Sigmoid colon (tissue), 7 donors: ENCODE measurements at places on chromosomes 3 and 15. TPM values are rescaled to one million over a fixed set of nuclear protein-coding genes. Genes with fewer than 3 reads are reported as not detected.

GRCh38 chr3:111999484-112000324 lies 982 bp downstream of the TAGLN3 start:
- DNase-seq, result no peak

DNA sequence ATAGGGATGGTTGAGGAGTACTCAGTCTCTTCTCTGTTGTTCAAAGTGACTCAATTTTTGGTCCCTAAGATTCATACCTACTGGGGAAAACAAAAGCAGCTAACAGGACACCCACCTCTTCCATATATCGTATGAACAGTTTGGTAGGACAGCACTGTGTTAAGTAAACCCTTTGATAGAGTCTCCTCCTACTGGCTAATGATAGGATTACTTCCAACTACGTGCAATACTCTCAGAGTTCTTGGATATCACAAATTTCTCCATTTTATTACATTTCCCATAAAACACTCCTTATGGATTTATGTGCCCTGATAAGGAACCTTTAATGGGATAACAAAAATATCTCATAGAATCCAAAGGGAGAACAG lies 200.2 kb upstream of the GOLGA6L4 start:
- DNase-seq, result no peak

KLHL24 gene
- total RNA-seq, result 164 TPM

GRCh38 chr3:25339225-25339624 lies 88.8 kb upstream of the RARB start:
- no peak for DNase-seq

ROBO2 gene
- total RNA-seq, result 0.27 TPM

- no peak for DNase-seq
These were observed 70.5 kb downstream of the PYDC2 start for GRCh38 chr3:191531434-191531972.
